ENCODE measurements at places on chromosomes 12 and 14.
A peak's percentile ranks its signal among the peaks of the same experiment; 100 is the strongest.

- no peak for DNase-seq
Measured at GRCh38 chr14:67814821-67815220, 1.6 kb downstream of the ZFYVE26 start.

DNA sequence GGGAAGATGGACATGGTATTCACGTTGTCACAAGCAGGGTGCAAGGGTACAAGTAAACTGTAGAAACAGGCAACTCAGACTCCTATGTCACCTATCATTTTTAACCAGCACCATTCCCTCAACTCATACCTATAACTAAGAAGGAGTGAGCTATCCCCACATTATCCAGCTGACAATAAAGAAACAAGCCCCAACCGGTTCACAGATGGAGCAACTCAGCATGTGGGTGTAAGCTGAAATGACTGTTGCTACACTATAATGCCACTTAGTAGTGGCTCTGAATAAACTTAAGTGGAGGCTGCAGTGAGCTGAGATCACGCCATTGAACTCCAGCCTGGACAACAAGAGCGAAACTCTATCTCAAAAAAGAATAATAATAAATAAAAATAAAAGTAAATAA lies 829.5 kb upstream of the MDGA2 start:
- DNase-seq = no peak

GRCh38 chr12:111270239-111270638 lies 98.7 kb downstream of the PHETA1 start:
- DNase-seq = no peak

DNA sequence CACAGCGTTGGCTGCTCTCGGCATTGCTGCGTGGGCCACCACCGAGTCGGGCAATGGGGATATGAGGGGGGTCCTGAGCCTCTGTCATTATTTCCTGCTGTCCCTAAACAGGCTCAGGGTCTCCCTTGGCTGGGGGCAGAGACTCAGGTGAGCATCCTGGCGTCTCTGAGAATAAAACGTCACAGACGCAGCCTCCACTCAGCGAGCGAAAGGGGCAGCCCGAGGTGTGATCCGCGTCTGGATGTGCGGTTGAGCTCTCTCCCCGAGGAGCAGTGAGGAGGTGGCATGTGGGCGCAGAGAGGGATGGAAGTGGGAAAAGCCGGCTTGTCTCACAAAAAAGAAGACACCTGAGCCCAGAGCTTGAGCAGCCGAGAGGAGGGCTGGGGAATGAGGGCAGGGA lies 62.6 kb downstream of the GALNT9 start:
- DNase-seq = no peak

DNA sequence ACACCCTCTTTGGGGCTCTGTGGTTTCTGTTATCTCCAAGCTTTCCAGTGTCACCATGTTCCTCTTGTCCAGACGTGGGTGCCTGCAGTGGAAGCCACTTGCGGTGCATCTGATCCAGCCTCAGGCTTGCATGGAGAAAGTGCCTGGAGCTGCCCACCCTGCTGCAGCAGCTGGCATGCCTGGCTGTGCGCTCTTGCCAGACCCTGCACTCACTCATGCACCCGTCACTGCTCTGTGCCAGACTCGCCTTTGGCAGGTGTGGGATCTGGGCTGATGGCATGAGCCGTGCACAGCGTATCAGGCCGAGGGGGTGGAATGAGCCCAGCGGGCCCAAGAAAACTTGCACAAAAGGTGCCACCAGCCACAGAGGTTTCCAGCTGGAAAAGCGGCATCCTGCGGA lies 105.1 kb downstream of the MNAT1 start:
- DNase-seq = no peak

DNA sequence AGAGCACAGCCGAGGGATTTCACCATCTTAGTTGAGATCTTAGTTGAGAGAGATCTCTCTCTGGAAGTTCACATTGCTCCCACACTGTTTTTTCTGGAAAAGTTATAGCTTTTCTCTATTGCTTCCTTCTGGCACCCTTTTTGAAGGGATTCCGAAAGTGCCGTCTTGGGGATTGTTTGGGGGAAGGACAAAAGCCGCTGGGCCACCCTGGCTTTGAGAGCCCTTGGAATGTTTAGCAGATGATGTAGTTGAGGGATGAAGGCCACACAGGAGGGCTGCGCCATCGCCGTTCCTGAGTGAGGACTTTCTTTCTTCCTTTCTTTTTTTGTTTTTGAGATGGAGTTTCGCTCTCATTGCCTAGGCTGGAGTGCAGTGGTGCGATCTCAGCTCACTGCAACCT lies 17.7 kb downstream of the PLEKHG3 start:
- no peak for DNase-seq

DNA sequence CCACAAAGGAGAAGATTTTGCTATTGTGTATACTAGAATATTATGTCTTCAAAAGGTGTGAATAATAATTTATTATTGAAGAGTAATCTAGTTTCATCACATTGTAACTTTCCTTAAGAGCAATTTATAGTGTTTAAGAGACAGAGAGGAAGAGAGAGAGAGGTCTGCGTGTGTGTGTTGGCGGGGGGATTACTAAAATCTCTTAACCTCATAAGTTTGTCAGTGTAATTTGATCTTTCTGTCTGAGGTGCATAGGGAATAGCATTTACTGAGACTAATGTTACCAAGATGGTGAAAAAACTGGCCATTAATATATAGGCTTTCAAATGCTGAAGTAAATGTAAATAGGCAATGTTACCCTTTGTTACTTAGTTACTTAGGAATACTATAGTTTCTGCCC lies 48.2 kb upstream of the BTG1 start:
- DNase-seq = no peak

DNA sequence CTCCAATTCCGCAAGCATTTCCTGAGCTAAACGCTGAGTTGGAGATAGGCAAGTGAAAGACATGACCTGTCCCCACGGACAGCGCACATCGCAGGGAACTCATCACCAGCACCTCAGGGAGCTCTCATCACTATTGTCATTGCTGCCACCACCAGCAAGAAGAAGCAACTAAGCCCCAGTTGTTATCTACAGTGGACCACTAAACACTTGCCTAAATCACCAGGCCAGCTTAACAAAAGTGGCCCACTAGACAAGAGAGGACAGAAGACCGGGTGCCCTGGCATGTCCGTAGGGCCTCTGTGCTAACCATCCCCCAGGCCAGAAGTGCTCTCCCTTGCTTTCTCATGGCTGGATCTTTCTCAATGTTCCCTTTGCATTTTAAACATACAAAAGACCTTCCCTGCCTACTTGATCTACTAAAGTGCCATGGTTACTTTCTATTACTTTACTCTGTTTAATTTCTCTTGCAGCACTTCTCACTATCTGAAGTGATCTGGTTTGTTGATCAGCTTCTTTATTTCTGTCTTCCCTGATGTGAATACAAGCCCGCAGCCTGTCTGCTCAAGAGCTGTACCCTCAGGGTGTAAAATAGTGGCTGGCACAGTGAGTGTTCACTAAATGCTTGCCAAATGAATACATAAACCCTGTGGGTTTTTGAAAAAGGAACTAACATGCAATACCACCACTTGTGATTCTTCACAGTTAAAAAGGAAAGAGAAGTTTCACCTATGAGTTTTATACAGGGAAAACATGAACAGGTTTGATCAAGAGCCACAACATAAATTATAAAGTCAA lies 60.9 kb upstream of the RFLNA start:
- peak; percentile 23 for DNase-seq

DNA sequence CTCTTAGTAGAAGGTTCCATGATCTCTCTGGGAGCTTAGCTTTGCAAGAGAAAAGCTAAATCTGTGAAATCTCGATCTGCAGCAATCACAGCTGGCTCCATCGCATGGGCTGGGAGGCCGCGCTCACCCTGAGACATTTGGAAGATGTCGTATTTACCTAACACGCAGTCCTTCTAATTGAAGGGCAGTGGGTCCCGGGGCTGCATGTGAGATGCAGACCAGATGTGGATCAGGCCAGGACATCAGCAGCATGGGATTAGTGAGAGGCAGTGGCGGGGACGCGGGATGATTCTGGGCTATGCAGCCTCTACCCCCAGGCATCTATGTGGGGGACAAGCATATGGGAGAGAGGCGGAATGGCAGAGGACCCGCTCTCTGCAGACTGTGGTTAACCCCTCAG lies 312.4 kb upstream of the RTL1 start:
- peak; percentile 0 for DNase-seq

GRCh38 chr12:80643961-80644360 lies 63.5 kb upstream of the MYF6 start:
- no peak for DNase-seq

GRCh38 chr12:22828066-22828465 lies 203.1 kb downstream of the ETNK1 start:
- no peak for DNase-seq

GRCh38 chr12:124077701-124078100 lies 104.7 kb downstream of the ZNF664 start:
- DNase-seq = no peak

DNA sequence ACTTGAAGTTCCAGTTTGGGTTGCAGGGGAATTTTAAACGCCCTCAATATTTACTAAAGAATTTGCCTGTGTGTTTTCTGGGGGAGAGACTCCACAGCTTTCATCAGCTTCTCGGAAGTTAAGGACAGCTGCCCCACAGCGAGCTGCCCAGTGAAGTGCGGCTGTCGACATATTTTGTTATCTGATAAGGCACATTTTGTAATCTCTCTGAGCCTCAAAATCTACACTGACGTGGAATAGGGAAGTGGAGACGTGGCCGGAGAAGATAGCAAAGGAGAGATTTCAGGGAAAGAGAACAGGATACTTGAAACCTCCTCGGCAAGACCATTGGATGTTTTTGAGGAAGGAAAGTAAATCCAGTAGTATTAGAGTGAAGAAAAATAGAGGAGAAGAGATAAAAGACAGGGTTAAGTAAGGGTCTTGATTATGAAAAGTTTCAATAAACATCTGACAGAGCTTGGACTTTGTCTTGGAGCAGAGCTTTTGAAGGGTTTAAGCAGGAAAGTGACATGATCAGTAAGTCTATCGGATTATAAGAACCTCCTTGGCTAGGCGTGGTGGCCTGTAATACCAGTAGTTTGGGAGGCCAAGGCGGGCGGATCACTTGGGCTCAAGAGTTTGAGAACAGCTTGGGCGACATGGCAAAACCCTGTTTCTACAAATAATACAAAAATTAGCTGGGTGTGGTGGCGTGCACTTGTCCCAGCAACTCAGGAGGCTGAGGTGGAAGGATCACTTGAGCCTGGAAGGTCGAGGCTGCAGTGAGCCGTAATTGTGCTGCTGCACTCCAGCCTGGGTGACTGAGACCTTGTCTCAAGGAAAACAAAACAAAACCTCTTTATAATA lies 1.1 kb downstream of the POLR3B start:
- peak; percentile 7 for DNase-seq

DNA sequence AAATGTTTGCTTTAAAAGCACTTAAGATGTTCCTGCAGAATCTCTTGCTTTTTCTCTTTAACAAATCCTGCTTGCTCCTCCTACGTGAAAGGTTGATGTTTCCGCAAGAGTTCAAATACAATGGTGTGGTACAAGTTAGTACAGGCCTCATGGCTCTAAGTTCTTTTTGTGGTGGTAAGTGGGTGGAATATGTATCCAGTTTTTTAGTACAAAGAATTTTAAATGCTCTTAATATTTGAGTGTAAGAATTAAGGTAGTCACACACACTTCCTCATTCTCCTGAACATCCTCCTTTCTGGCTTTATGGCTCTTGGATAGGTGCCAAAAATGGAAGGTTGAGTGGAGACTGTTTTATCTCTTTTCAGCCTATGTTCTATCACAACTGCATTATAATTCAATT lies 1.8 kb downstream of the OTOGL start:
- no peak for DNase-seq

DNA sequence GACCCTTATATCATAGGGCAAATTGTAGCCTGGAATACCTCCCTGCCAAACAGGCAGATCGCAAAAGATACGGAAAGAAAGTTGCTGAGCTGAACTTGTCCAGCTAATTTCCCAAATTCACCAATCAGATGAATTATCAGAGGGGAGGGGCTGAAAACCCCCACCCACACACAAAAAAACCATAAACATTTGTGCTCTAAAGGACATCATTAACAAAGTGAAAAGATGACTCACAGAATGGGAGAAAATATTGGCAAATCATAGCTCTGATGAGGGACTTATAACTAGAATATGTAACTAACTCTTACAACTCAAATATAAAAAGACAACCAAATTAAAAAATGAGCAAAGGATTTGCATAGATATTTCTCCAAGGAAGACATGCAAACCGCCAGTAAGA lies 36.3 kb downstream of the PTHLH start:
- DNase-seq = no peak

GRCh38 chr14:103772078-103772712 lies 56.6 kb downstream of the ZFYVE21 start:
- DNase-seq = no peak

DNA sequence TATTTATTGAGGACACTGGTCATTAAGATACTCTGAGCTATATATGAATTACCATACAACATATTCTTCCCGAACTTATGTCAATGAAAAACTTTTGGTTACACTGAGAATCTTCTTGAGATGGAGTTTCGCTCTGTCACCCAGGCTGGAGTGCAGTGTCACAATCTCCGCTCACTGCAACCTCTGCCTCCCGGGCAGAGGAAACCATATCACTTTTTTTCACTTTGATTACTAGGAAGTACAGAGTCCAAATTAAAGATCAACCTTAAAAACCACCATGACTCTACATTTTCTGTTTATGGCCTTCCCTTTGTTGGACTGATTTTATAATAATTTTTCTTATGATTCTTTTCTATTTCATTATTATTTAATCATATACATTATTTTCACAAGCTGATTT lies 336.5 kb downstream of the FSCB start:
- DNase-seq = no peak

GRCh38 chr12:80195074-80195726 lies 95.9 kb downstream of the OTOGL start:
- no peak for DNase-seq

GRCh38 chr12:104750061-104750460 lies 208.0 kb downstream of the SLC41A2 start:
- DNase-seq = no peak

- peak; percentile 56 for DNase-seq
Measured at GRCh38 chr12:102484428-102484958, 4.1 kb upstream of the IGF1 start.

DNA sequence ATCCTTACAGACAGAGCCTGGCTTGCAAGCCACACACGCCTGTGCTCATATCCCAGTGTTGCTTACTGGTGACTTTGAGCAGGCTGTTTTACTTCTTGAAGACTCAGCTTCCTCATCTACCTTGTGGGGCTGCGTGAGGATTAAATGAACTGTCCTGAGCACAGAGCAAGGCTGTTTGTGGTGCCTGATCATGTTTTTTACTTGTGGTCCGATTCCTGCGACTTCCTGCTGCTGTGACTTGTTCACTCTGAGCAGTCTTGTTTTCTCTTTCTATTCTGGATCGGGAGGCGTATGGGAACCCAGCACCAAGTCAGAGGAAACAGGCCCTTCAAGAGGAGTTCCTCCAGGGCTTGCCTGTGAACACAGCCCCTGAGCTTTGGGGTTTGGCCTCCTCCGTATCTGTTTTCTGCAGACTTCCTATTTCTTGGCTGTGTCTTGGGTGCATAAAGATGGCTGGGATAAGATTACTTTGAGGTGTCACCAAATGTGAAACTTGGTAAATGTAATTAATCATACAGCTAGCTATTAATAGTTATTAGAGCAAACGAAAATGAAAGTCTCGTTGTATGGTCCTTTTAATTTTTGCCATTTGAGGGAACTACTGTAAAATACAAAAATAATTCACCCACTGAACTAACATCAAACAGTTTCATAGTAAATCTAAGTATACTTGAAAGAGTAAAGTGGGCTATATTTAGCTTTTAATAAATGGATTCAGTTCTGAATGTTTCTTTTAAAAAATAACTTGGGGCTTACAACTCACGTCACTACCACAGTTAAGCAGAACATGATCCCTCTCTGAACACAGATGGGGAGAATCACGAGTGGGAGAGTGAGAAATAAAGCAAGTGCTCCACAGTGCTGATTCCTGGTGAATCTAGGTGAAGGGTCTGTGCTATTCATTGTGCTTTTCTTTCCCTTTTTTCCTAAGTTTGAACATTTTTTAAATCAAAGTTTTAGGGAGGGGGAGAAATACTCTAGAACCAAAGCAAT lies 251.5 kb downstream of the FOXN3 start:
- no peak for DNase-seq
